ENCODE measurements at places on chromosomes 11 and 22.

GRCh38 chr22:19136915-19137314 is 5.8 kb downstream of the TSSK2 start:
- DNase-seq, result no peak

- no peak for DNase-seq
Measured at GRCh38 chr11:12291313-12291712, 86.1 kb upstream of the PARVA start.

- DNase-seq, result no peak
Measured at GRCh38 chr22:39994566-39995392, at the start of gene FAM83F. Gene FAM83F (plus strand): TSS chr22:39994954. CDS start chr22:39995043, 89 bp downstream.

- DNase-seq, result no peak
Measured at GRCh38 chr22:44848296-44848741, 95.9 kb downstream of the ARHGAP8 start.

Measured in HFF-Myc (cell line).